D721Med (cell line): ENCODE measurements at places on chromosomes 5 and 9.

DNA sequence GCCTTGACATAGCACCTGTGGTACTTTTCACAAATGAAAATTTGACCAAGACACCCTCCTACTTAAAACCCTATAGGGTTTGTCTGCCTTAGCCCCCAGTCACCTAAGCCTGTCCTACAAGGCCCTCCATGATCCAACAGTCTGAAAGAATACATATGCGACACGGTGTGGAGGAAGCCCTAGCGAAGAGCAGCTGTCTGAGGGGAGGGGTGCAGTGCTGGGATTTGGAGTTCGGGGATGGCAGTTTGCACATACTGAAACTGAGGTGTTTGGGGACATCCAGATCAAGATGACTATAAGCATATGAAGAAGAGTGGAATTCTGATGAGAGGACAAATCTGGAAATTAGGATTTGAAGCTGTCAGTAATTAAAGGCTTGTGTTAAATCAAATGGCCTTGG lies 7.2 kb upstream of the MYORG start:
- DNase-seq: no peak

GRCh38 chr9:133060417-133060841 lies 1.4 kb upstream of the CEL start:
- DNase-seq: no peak

DNA sequence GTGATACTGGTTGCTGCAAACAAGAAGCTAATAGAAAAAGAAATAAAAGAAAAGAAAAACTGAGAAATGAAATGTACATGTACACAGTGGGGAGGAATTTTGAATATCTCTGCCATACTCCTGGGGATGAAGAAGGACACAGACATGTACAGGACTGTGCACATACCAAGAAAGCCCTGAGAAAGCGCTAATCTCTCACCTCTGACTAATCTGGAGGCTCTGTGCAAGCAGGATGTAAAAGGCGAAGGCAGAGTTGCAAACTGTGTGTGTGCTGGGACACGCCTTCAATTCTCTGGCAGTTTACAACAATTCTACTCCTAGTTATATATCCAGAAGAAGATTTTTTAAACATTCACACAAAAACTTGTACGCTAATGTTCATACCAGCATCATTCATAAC lies 211.4 kb downstream of the KIAA0825 start:
- no peak for DNase-seq

DNA sequence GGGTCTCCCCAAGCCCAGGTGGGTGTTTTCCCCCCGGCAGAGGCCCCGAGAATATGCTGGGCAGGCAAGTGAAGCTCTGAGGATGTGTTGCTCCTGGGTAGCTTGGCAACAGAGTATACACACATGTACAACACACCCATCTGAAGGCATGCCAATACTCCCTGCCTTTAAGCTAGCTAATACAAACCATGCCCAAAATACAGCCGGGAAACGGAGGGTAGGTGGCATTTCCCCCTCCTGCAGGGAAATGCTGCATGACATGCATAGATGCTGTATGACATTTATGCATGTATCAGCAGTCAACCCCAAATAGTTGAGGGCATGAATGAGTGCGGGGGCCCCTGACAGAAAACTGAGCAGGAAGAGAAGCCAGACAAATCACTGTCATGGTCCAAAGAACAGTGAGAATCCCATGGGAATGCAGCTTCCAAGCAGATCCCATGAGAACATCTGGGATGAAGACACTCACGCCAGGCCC lies 614.1 kb downstream of the EBF1 start:
- no peak for DNase-seq

DNA sequence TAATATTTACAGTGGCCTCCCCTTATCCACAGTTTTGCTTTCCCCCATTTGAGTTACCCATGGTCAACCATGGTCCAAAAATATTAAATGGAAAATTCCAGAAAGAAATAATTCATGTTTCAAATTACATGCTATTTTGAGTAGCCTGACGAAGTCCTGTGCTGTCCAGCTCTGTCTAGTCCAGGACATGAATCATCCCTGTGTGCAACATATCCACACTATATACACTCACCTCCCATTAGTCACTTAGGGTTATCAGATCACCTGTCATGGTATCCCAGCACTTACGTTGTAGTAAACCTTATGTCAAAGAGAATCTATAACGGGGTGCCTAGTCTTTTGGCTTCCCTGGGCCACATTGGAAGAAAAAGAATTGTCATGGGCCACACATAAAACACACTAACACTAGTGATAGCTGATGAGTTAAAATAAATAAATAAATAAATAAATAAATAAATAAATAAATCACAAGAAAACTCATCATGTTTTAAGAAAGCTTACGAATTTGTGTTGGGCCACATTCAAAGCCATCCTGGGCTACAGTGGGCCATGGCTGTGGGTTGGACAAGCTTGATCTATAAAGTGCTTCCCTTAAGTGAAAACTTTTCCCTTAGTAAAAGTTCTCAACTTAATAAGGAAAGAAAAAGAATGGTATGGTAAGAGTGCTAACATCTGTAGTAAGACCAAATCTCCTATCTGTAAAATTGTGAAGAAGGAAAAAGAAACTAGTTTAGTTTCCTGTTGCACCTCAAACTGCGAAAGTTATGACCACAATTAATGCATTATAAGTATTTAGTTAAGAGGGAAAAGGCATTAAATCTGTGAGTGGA lies 15.9 kb upstream of the OMD start:
- DNase-seq: no peak

DNA sequence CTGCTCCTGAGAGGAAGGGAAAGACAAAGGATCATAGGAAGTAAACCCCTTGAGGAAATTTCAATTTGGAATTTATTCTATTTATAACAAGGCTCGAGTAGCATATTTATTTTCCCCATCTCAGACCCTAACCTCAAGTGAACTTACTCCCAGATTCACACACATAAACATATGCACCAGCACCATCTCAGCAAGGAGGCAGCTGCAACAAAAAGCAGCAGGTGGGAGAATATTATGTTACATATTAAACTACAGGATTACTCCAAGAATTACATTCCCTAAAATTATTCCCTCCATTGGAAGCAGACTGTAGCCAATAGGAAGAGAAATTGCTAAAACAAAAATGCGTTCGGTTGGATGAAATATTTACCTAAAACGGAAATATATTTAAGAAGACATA lies 108.4 kb upstream of the PRSS3 start:
- no peak for DNase-seq

GRCh38 chr5:180908400-180908799 lies 9.4 kb downstream of the BTNL8 start:
- DNase-seq: no peak

DNA sequence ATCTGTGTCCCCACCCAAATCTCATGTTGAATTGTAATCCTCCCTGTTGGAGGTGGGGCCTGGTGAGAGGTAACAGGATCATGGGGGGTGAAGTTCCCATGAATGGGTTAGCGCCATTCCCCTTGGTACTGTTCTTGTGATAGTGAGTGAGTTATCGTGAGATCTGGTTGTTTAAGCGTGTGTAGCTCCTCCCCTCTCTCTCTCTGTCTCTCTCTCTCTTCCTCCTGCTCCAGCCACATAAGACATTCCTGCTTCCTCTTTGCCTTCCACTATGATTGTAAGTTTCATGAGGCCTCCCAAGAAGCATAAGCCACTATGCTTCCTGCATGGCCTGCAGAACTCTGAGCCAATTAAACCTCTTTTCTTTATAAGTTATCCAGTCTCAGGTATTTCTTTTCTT lies 28.8 kb downstream of the C5orf15 start:
- DNase-seq: no peak

DNA sequence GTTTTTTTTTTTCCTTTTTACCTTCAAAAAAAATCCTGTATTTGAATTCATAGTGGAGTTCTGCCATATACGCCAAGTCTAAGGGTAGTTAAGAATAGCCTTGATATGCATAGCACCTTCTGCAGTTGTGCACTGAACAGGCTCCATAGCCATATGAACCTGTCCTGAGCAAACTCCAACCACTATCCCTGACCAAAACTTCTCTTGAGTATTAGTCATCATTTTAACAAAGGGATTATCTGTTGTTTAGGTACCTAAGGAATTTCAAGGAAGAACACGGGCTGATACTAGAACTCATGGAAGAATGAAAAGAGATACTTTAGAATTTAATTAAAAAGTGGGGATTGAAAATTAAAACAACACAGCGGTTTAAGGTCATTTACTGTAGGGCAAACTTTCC lies 1.9 kb upstream of the FBXO38 start:
- DNase-seq: no peak

- no peak for DNase-seq
Observed at GRCh38 chr9:38130724-38131123, 61.7 kb upstream of the SHB start.

GRCh38 chr5:142841511-142842265 lies 71.5 kb downstream of the ARHGAP26 start:
- no peak for DNase-seq

DNA sequence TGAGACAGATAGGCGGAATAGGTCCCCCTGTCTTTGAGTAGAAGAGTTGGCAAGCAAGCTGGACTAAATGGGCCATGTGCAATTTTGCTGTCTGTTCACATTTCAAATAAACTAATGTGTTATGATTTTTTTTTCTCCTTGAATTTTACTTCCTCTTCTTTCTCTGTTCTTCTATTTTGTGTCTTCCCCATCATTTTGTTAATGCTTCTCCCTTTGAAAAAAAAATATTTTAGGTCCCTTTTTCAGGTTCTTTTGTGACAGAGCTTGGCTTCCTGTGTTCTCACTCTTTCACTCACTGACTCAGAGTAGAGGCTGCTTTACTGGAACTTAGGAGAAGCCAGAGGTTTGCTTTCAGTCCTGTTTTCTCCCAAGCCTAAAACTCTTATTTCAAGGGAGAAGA lies 48.1 kb downstream of the PTCD2 start:
- no peak for DNase-seq

GRCh38 chr9:13064676-13065075 lies 214.8 kb downstream of the MPDZ start:
- no peak for DNase-seq
